ENCODE measurements at places on chromosomes 16 and 17. TPM values are rescaled to one million over a fixed set of nuclear protein-coding genes. Genes with fewer than 3 reads are reported as not detected.

The CXCL16 gene
- total RNA-seq, result 2.3 TPM

The NPIPB6 gene
- 2.0 TPM for total RNA-seq

The CDH8 gene
- total RNA-seq, result not detected

GRCh38 chr17:66730461-66730923 lies 104.4 kb upstream of the CACNG5 start:
- H3K27me3 ChIP-seq, result no peaks in the 10 kb centered on the region
- H3K4me1 ChIP-seq, result peaks cover 2% of the 10 kb centered on the region
- H3K27ac ChIP-seq, result no peak overlapping the region
- DNase-seq, result no peak
- H3K4me3 ChIP-seq, result no peak overlapping the region

DNA sequence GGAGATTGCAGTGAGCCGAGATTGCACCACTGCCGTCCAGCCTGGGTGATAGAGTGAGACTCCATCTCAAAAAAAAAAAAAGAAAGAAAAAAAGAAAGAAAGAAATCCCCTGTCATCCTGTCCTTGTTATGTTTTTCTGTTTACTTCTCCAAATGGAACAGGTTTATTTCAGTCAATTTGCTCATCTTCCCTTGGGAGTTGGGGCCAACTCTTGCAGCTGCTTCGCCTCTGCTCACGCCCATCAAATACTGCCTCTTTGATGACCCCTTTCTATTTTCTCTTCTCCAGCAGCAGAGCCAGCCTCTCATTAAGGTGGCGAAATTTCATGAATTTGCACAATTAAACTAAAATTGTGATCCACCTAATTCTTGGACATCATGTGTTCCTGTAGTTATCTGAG lies 173.4 kb downstream of the ZNF18 start:
- no peaks in the 10 kb centered on the region for H3K36me3 ChIP-seq
- H3K27ac ChIP-seq, result no peak overlapping the region
- DNase-seq, result no peak
- no peaks in the 10 kb centered on the region for H3K4me1 ChIP-seq
- H3K27me3 ChIP-seq, result no peaks in the 10 kb centered on the region

- no peaks in the 10 kb centered on the region for H3K27me3 ChIP-seq
- H3K36me3 ChIP-seq, result peaks cover 50% of the 10 kb centered on the region
- DNase-seq, result no peak
These were observed 43.9 kb upstream of the SLC5A11 start for GRCh38 chr16:24801761-24802302.

DNA sequence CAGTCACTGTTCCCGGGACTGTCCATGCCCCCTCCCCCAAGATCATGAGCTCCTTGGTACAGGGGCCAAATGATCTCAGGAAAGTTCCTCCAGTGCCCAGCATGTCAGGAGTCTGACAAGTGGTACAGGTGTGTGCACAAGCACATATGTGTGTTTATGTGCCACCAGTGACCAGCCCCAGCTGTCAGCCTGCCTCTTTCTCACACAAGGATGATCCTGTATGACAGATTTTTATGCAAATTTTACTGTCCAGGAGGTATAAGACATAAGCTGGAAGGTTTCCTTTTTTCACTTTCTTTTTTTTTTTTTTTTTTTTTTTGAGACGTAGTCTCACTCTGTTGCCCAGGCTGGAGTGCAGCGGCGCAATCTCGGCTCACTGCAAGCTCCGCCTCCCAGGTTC lies 31.4 kb upstream of the GFOD2 start:
- no peak overlapping the region for H3K4me3 ChIP-seq
- DNase-seq, result no peak
- peaks cover 6% of the 10 kb centered on the region for H3K36me3 ChIP-seq

DNA sequence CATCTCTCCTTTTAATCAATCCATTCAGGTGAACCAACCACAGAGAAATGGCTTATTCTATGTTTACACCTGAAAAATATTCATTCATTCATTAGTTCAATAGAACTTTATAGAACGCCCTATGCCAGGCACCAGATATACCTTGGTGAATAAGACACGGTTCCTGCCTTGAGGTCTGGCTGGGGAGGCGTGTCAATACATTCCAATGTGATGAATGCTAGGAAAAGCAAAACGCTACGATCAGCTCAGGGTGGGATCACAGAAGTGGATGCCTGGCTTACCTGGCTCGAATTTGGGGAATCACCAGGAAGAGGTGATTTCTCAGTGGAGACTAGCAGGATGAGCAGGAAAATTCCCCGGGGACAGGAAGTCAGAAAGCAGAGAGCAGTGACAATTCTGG lies 17.5 kb upstream of the WFIKKN2 start:
- no peak for DNase-seq
- no peak overlapping the region for H3K4me3 ChIP-seq
- H3K36me3 ChIP-seq, result no peaks in the 10 kb centered on the region
- H3K27me3 ChIP-seq, result no peaks in the 10 kb centered on the region
- no peaks in the 10 kb centered on the region for H3K4me1 ChIP-seq
- H3K27ac ChIP-seq, result no peak overlapping the region

DNA sequence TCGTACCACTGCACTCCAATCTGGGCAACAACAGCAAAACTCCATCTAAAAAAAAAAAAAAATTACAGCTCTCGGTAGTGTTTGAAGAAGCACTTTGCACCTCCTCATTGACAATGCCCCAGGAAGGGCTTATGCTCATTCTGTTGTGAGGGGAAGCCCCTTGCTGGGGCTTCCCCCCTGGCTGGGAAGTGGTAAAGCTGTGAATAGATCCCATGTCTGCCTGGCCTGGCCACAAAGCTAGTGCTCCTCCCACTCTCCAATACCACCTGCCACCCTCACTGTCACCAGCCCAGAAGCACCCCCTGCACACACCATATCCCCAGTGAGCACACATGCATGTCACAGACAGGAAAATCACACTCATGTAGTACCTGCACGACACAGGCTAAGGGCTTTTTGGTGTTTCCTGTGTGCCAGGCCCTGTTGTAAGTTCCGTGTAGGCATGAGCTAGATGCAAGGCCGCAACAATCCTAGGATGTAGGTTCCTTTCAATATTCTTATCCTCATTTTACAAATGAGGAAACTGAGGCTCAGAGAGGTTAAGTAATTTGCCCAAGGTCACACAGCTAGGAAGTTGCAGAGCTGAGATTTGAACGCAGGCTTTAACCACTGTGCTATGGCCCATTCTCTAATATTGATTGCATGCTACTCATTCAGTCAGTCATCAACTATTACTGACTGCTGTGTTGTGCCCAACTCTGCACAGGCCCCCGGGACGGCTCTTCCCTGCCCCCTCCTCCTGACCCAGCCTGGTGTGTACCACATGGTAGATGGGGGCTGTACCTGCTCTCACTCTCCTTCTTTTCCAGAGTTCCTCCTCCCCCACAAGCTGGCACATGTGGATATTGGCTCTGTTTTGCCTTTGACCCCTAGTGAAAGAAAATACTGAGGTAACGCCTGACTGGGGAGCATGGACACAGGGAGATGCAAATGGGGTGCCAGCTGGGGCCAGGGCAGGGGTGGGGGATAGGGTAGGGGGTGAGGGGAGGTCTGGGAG lies 11.9 kb upstream of the COL1A1 start:
- H3K4me1 ChIP-seq, result peaks cover 29% of the 10 kb centered on the region
- H3K27ac ChIP-seq, result peak overlapping the region; percentile 17
- H3K36me3 ChIP-seq, result no peaks in the 10 kb centered on the region
- H3K4me3 ChIP-seq, result no peak overlapping the region
- peak; percentile 89 for DNase-seq
- peaks cover 2% of the 10 kb centered on the region for H3K27me3 ChIP-seq
